Globus pallidus (tissue), 1 donor: ENCODE measurements at places on chromosomes 13 and 19.
A peak's percentile ranks its signal among the peaks of the same experiment; 100 is the strongest.

DNA sequence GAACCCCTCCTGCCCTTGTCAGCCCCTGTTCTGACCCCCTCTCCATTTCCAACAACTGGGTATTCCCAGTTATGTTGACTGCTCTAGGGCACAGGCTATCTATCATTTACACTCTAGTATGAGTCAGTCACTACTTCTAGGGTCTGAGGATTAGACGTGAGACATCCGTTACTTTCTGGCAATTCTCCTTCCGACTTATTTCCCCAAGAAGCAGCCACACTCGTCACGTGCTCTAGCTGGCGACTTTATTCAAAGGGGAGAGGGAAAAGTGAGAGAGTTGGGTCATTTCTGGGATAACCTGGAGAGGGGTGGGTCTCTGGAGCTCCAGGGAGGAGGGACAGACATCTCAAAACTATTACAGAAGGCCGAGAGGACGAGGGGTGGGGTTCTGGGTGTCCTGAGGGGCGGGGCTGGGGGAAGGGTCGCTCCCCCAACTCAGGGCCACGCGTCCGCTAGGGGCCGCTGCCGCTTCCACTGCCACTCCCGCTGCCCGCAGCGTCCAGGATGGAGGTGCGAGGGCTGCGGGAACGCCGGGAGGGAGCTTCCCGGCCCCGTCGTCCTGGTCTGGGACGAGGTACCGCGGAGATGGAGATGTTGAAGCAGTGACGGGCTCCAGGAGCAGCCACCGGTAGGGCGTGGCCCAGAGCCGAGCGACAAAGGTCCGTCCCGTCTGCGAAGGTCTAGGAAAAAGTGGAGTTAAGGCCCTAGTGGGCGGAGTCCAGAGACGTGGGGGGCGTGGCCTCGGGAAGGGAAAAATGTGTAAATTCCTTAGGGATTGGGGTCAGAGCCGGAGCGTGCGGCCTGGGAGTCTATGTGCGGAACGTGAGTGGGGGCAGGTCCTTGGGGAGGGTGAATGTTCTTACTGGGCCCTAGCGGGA is 8.9 kb downstream of the RTBDN start:
- no peak for DNase-seq

- DNase-seq: no peak
These were observed 11.2 kb upstream of the OR10H5 start for GRCh38 chr19:15776264-15776663.

DNA sequence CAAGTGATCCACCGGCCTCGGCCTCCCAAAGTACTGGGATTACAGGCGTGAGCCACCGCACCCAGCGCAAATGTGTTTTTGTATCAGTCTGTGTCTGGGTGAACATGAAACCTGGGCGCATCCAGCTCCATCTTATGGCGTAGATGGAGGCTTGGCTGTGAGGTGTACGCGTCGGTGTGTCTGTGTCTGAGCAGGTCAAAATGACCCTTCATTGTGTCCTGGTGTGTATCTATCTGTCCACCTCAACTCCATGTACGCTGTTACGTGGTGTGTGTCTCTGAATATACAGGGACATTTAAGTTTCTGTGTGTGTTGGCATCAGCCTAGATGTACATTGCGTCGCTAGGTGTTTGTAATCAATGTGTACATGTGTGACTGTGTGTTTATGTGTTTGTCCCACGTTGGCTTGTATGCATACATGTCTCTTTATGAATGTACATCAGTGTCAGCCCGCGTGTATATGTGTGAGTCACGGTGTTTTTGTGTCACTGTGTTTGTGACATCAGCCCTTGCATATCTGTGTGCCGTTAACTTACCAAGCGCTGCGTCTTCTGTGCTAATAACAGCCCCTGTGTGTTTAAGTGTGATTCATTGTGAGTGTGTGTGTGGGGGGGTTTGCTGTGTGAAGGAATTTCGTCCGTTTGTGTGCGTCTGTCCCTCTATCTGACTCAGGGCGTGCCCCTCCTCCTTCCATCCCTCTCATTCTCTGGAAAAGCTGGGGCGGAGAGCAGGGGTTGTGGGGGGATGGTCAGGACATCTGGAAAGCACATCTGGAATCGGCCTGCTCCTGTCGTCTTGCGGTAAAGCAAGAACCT is 6.4 kb downstream of the AXL start:
- DNase-seq: no peak

DNA sequence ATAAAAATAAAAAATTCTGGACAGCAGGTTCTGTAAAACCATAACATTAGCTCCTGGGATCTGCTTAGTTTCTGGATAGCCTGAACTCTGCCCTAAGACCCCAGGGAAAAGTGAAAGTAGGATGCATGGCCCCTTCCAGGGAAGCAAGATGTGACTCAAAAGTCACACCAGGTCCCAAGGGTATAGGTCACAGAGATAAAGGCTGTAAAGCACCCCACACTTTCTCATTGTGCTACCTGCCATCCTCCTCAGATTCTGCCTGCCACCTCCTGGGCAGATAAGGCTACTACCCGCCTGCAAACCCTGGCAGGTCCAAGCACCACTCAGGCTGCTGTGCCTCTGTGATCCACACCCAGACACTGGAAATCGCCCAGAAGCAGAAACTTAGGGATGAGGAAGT is 20.6 kb downstream of the FFAR2 start:
- DNase-seq: no peak

GRCh38 chr19:43452582-43452981 is 12.8 kb downstream of the LYPD3 start:
- no peak for DNase-seq

DNA sequence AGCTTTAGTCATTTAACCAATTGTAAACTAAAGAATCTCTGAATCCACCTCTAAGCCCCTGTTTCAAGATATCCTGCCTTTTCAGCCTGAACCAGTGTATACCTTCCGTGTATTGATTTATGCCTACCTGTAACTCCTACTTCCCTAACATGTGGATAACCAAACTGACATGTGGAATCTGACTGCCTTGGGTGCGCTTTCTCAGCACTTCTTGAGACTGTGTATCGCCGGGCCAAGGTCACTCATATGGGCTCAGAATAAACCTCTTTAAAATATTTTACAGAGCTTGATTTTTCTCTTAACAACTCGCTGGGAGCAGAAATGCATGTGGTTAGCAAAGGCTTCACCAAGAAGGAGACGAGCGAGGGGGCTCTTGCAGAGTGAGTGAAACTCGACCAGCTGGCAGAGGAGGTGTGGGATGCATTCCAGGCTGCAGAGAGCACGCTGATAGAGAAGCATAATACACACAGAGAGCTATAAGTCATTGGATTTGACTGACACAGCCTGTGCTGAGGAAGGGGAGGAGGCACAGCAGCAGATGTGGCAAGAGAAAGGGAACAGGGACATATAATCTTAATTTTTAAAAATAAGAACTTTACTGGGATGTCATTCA is 268.2 kb upstream of the MAB21L1 start:
- DNase-seq: no peak

DNA sequence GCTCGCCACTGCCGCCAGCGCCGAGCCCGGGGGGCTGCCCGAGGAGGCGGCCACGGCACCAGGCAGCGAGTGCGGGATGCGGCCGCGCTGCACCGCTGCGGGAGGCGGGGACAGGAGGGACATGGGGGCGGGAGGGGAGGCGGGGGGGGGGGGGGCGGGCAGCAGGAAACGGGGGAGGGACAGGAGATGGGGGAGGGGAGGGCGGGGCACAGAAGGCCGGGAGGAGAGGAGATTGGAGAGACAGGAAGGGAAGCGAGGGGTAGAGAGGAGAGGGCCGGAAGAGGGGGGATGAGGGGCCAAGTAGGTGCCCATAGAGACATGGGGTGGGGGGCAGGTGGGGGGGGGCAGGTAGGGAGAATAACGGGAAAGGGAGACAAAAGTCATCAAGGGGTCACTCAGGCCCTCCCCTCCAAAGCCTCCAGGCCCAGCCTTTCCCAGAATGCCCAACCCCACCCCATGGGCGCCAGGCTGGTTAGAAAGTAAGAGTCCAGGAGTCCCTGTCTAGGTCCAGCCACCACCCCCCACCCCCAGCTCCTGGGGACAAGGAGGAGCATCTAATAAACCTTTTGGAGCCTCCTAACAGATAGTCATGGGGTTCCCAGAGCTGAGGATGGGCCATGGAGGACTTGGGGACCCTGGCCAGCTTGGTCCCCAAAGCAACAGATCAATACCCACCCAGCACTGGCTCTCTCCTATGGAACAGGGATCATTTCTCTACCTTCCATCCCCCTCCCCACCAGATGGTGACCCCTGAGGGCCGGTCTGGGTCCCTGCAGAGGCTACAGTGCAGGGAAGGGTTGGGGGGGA is 9.5 kb downstream of the NR2F6 start:
- no peak for DNase-seq

GRCh38 chr13:31174018-31174417 is 12.3 kb upstream of the HSPH1 start:
- DNase-seq: peak; percentile 51

GRCh38 chr19:33193865-33194362 is at the start of gene LRP3:
TSS of gene LRP3 (plus strand) at chr19:33194330. CDS start at chr19:33194786, 456 bp downstream.
- DNase-seq: no peak
